ENCODE measurements at places on chromosomes 2 and 18.

DNA sequence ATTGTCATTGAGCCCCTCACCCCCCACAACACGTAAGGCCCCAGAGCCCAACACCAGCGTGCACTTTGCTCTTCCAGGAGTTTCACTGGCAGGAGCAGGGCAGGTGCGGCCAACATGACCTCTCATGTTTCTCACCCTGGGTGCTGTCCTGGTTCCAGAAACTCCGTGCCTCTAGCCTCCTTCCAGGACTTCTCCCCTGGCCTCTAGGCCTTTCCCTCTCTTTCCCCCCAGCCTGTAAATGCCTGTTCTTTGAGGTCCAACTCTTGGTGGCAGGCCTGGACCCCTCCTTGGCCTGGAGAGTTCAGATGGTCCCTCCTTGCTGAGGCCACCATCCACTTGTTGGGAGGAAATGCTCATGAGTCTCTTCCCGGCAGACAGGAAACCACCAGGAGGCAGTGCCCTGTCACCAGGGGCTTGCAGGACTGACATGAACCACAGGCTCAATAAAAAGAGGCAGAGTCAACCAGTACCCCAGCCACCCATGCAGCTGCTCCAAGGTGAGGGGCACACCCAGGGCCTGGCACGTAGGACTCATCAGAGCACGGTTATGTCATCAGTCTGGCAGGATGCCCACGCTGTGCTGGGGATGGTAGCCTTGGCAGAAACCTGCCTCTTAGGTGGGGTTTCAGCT lies 1.5 kb downstream of the MALL start:
- no peak for DNase-seq

DNA sequence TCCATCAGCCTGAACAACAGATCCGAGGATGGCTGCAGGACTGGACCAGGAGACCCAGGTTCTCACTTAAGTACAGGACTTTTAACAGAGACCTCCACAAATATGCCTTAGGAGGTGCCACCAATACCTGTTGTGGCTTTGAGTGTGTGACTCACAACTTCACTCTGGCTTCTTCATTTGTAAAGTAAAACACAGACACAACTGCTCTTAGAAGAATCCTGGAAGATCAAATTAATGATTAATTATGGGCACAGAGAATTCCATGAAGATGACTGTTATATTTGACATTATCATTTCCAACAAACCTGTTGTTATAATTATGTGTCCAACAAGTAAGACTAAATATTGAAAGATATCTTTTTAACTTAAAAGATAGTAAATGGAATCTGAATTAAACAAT lies 481.4 kb upstream of the KLHL29 start:
- DNase-seq: no peak

GRCh38 chr2:239114616-239115265 lies 266.9 kb downstream of the TWIST2 start:
- DNase-seq: no peak

GRCh38 chr2:10941383-10941782 lies 29.6 kb downstream of the KCNF1 start:
- DNase-seq: no peak

- DNase-seq: no peak
Observed at GRCh38 chr2:136219341-136219740, 101.4 kb upstream of the CXCR4 start.

DNA sequence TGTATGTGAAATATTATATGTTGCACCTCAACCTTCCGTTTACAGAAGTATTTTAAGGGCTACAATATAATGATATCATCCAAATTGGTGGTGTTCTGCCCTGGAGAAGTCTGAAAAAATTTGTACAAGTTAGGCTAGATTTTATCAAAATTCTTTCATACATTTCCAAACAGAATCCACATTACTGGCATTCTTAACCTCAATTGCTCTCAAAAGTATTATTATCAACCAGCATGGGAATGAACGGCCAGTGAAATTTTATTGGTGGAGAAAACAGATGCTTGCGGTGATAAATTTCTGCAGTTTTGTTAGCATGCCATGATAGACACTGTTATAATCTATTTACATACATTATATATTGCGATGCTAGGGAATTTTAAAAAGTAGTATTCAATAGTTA lies 88.3 kb upstream of the TFPI start:
- DNase-seq: no peak

DNA sequence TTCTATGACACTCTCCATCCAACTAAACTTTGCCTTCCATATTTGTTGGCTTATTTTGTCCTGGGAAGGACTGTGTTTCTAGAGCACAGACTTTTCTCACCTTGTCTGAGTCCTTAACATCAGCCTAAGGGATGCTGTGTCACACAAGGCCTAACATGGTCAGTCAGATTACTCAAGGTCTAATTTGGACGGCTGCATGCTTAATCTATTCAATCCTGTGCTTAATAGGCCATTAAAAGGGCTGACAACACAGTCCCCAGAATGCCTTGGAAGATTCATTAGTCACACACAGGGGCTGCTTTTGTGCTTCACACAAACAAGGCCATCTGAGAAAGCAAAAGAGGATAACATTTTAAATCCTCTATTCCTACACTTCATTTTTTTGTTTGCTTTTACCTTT lies 84.0 kb downstream of the DYNAP start:
- DNase-seq: no peak

DNA sequence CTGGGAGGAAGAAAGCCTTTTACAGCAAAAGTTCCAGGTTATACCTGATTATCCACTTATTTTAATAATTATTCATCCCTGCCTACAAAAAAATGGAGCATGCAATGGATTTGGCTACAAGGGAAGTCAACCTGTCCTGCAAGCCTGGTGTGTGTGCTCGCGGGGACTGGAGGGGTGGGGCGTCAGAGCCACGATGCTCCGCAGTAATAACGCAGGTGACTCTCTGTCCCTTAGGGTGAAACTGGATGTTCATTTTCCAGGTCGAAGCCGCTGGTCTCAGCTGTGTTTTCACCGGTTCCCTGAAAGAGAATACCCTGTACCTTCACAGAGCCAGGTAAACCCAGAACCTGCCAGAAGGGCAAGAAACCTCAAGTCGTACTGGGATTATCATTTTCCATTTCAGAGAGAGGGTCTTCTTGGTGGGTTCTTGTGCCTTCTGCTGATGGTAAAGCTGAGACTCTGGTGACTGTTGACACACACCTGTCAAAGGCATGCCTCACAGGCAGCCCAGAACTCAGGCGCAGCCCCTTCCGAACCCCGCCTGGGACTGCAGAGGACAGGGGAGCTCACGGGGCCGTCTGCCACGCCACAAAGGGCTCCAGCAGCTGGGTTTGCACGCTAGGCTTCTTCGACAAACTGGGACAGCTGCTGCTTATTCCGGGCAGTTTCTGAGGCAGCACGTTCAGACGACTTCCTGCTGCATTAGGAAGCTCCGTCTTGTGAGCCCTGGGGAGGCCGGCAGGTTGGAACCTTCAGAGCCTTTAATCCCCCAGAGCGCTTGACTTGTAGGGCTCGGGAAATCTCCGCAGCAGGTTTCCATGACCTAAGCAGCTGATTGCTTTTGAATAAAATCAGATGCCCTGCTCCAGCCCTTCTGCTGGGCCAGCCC lies 58.6 kb downstream of the KCNG2 start:
- no peak for DNase-seq

- no peak for DNase-seq
Observed at GRCh38 chr2:64613276-64613675, 40.4 kb downstream of the SERTAD2 start.

- no peak for DNase-seq
Observed at GRCh38 chr18:10530852-10531251, 5.0 kb downstream of the NAPG start.

GRCh38 chr2:238700117-238700457 lies 147.8 kb upstream of the TWIST2 start:
- no peak for DNase-seq

DNA sequence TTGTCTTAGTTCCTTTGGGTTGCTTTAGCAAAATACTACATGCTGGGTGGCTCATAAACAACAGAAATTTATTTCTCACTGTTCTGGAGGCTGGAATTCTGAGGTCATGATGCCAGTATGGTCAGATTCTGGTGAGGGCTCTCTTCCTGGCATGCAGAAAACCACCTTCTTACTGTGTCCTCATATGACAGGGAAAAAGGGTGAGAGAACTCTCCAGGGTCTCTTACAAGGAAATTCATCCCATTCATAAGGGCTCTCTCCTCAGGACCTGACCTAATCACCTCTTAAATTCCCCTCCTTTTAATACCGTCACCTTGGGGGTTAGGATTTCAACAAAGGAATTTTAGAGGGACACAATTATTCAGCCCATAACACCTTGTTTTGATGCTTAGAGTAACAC lies 243.1 kb upstream of the TNP1 start:
- no peak for DNase-seq

DNA sequence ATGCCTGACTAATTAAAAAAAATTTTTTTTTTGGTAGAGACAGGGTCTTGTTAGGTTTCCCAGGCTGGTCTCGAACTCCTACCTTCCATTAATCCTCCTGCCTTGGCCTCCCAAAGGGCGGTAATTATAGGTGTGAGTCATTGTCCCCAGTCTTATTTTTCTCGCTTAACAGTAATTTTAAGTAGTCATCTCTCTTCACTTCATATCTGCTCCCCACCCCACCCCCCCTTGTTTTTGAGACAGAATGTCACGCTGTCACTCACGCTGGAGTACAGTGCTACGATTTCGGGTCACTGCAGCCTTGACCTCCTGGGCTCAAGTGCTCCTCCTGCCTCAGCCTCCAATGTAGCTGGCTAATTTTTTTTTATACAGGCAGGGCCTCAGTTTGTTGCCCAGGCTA lies 27.7 kb downstream of the RAB10 start:
- DNase-seq: no peak

DNA sequence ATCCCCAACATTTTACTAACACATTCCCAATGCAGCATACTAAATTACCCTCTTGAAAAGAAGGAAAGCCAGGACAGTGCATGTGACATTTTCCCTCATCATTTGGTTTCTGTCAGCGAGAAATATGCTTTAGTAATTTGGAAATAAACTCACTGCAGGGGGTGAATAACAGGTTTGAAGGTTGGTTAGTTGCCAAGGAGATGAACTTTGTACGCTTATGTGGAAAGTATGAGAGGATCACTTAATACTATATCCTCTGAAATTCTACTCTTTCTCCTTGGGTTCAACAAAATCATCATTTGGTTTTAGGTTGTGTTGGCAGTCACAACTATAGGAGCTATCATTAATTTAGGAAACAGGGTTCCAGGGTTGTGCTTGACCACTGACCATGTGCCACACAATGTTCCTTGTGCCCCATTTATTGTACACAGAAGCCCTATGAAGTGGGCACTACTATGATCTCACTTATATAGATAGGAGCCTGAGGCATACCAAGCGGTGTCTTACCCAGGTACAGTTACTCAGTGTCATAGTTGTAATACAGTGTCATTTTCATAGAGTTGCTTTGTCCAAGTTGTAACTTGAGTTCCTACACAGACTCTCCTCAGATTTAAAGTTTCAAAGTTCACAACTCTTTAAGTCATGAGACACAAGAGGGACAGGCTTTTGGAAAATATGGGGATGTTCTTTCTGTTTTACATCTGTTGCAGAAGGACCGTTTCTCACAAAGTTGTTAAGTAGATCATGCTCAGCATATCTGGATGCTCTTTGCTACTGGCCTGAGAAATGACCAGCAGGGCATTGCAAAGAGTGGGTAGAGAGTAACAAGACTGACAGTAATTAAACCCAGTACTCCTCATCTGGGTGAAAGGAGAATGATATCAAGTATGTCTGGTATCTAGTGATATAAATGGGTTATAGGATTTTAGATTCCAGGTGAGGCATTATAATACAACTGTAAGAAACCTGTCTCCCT lies 91.8 kb downstream of the MAP4K4 start:
- no peak for DNase-seq

DNA sequence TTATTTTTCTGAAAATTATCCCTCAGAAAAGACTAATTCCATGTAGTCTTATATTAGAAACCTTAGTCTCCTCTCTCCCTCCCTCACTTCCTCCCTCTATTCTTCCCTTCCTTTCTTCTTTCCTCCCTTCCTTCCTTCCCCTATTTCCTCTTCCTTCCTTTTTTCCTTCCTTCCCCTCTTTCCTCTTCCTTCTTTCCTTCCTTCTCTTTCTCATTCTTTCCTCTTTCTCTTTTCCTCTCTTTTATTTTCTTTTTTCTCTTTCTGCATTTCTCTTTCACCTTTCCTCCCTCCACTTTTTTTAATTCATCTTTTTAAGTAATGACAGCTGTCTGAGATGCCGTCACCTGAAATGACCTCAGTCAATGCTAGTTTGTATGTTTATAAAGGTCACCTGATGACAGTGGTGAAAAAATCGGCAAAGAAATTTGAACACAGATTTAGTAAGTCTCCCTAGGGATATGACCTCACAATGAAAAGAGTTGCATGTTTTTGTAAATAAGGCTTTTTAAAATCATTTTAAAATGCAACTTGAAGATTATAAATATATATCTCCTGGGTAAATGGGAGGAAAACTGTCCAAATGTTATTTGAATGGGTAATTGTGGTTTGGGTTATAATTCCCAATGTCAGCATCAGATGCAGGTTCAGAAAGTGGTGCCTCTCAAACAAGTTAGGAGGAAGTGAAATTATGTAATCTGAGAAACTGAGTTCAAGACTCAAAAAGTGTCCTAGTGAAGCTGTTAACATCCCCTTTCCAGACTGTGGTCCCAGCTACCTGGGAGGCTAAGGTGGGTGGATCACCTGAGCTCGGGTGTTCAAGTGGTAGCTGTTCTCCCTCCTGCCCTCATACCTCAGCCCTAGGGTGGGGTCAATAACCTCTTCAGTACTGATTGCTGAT lies 90.3 kb upstream of the ST3GAL5 start:
- no peak for DNase-seq

DNA sequence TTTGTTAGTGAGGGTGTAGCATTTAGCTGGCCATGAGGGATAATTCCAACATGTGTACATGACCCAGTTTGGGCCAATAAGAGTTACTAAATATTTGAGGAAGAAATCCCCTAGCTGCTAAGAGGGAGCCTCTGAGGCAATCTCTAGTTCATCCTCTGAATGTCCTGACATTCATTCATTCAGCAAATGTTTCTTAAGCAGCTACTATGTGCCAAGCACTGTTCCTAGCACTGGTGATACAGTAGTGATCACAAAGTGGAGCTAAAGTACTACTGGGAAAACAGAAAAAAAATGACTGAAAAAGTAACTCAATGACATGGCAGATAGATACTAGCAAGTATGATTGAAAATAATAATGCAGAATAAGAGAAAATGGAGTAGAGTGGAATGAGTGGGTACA lies 79.8 kb upstream of the PID1 start:
- DNase-seq: no peak

- no peak for DNase-seq
Observed at GRCh38 chr2:217462121-217462520, 540.7 kb downstream of the TNS1 start.

GRCh38 chr2:174590928-174591648 lies 6.5 kb downstream of the WIPF1 start:
- no peak for DNase-seq
